ENCODE measurements at places on chromosomes 11 and 22.

DNA sequence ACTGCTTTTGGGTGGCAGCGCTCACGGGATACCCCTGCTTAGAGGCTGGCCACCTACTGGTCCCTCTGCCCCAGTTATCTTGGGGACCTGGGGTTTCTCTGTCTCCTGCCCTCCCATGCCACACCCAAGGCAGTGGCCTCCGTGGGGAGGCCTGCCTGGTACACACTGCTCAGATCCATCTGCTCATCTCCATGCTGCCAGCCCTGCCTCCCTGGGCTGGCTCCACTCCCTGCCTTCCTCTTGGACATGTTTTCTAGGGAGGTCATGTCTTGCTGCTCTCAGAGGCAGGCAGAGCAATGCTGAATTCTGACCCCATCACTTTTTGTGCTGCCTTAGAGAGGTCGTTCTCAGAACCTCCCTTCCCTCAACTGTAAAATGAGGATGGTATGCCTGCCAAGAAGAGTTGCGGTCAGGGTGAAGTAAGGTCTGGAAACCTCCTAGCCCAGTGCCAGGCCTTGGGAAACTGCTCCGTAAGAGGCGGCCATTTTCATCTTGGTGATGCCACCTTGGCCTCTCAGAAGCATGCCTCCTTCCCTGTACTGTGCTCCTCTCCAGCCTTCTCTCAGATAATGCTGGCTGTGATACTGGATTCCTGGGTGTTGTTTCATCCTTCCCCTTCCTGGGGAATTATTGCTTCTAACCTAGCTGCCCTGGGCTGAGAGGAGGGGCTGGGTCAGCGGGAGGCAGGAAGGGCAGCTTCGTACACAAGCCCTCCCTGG, 186.4 kb upstream of the ZBED5 start:
- no peak overlapping the region for H3K4me3 ChIP-seq
- H3K27me3 ChIP-seq: no peaks in the 10 kb centered on the region
- no peak for DNase-seq

GRCh38 chr11:130522284-130522961, 74.0 kb downstream of the ADAMTS15 start:
- no peaks in the 10 kb centered on the region for H3K4me1 ChIP-seq
- no peak overlapping the region for H3K27ac ChIP-seq
- no peak for DNase-seq
- no peaks in the 10 kb centered on the region for H3K27me3 ChIP-seq

GRCh38 chr11:42171046-42171445, 711.6 kb upstream of the LRRC4C start:
- no peaks in the 10 kb centered on the region for H3K36me3 ChIP-seq
- no peaks in the 10 kb centered on the region for H3K27me3 ChIP-seq
- H3K4me1 ChIP-seq: no peaks in the 10 kb centered on the region
- DNase-seq: no peak

DNA sequence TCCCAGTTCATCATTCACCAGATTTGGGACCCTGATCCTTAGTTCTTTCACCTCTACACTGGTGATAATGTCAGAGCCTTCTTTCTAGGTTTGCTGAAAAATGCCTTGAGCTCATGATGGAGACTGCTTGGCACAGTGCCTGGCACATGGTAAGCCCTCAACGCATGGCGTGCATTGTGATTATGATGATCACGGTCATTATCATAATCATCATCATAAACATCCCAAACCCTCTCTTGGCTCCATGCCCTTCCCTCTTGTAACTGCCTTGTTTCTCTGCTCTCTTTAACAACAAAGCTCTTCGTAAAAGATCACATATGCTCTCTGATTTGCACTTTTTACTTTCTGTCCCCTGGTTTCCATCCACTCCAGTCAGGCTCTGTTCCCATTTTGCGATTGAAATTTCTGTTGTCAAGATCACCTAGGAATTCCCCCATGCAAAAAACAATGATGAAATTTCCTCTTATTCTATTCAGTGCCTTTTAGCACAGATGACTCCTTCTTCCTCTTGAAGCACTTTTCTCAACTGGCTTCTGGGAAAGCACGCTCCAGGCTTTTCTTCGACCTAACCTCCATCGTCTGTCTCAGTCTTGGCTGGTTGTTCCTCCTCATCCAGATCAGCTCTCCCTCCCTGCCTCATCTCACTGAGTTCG, 479.1 kb downstream of the OPCML start:
- DNase-seq: no peak
- no peaks in the 10 kb centered on the region for H3K36me3 ChIP-seq
- no peaks in the 10 kb centered on the region for H3K4me1 ChIP-seq
- H3K4me3 ChIP-seq: no peak overlapping the region
- H3K27me3 ChIP-seq: peaks cover 5% of the 10 kb centered on the region

GRCh38 chr11:29268733-29269132, 748.1 kb downstream of the KCNA4 start:
- no peaks in the 10 kb centered on the region for H3K27me3 ChIP-seq
- H3K27ac ChIP-seq: no peak overlapping the region
- H3K4me3 ChIP-seq: no peak overlapping the region
- no peak for DNase-seq
- no peaks in the 10 kb centered on the region for H3K36me3 ChIP-seq

Data from activated CD4-positive, alpha-beta T cell treated with anti-CD3 and anti-CD28 coated beads for 36 hours (primary cell).